ENCODE measurements at places on chromosomes 2 and 18. TPM values are rescaled to one million over a fixed set of nuclear protein-coding genes. Genes with fewer than 3 reads are reported as not detected.

The IL1RL2 gene
- 2.1 TPM for total RNA-seq

The PROC gene
- 0.19 TPM for total RNA-seq

The OTX1 gene
- total RNA-seq: 2.9 TPM

The DSG1 gene
- 0.38 TPM for total RNA-seq

The INHBB gene
- total RNA-seq: not detected

The MATN3 gene
- total RNA-seq: 3.7 TPM

The GALNT5 gene
- 3.1 TPM for total RNA-seq

The POTEE gene
- total RNA-seq: not detected

The DAW1 gene
- 1.4 TPM for total RNA-seq

The KLHL29 gene
- total RNA-seq: 7.0 TPM
